GM12865 (cell line): ENCODE measurements at places on chromosomes 6 and 20.
A peak's percentile ranks its signal among the peaks of the same experiment; 100 is the strongest.

GRCh38 chr6:24931296-24931695 lies 4.5 kb downstream of the RIPOR2 start:
- DNase-seq, result no peak

GRCh38 chr6:18263418-18264218 lies 712 bp downstream of the DEK start:
- peak; percentile 44 for DNase-seq

DNA sequence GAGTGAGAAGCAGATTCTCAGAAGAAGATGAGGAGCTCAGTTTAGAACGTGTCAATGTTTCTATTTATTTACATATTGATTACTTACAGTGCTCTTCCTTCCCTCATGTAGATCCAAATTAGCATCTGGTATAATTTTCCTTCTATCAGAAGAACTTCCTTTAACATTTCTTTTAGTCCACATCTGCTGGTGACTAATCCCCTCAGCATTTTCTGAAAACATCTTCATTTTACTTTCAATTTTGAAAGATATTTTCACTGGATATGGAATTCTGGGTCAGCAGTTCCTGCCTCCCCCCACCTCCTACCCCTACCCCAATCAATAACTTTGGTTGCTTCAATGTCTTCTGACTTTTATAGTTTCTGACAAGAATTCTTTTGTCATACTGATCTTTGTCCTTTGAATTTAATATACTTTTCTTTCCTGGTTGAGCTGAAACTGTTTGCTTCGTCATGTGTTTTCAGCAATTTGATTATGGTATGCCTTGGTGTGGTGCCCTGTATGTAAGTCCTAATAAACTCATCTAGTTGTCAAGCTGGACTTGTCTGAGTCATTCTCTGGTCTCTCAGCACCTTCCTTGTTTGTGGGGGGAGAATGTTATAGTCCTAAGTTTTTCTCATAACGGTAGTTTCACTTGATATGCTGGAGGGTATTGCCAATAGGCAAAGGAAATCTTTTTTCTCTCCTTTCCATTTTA lies 57.0 kb downstream of the SMPDL3A start:
- DNase-seq, result peak; percentile 18

GRCh38 chr20:59933849-59934585 lies 580 bp upstream of the SYCP2 start:
- DNase-seq, result peak; percentile 75

DNA sequence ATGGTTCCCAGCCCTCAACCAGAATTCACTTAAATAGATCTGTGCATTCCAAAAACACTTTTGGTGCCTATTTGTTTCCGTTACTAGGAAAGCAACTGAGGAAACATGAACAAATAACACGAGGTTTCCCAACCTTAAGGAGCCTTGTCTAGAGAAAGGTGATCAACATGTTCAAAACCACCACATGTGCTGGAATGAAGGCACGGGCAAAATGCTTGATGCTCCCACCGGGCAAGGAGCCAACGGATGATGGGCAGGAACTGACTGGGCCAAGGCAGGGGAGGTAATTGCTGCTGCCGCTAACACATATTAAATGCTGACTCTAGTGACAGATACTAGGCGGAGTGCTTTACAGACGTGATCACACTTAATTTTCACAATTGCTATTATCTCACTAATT lies 2.5 kb downstream of the MYLK4 start:
- no peak for DNase-seq

DNA sequence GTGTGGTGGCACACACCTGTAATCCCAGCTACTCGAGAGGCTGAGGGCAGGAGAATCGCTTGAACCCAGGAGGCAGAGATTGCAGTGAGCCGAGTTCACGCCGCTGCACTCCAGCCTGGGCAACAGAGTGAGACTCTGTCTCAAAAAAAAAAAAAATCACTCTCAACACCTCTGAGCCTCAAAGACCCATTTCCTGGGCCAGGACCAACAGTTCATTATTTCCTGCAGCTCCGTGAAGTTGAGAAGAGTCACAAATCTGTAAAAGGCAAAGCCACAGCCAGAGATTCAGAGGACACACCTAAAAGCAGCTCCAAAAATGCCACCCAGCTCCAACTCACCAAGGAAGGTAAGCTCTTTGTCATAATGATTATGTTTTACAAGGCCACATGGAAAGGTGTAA lies 15.2 kb upstream of the NOP56 start:
- no peak for DNase-seq

- DNase-seq, result peak; percentile 55
These were observed 39.2 kb downstream of the KCNK5 start for GRCh38 chr6:39189915-39190544.

- DNase-seq, result no peak
These were observed 12.8 kb downstream of the PLG start for GRCh38 chr6:160714731-160715316.

DNA sequence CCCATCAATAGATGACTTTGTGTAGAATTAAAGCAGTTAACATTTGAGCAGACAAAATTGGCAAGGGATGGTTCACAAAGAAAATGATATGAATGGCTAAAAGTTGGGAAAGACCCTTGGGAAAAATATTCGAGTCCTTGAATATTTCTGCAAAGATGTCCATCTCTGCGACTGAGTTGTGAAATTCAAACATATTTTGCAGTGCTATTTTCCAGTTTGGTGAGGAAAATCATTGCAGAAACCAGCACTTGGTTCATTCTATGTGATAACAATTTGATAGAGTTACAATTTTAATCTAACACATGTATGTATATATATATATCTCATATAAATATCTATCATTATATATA lies 6.1 kb upstream of the PRELID3B start:
- no peak for DNase-seq

DNA sequence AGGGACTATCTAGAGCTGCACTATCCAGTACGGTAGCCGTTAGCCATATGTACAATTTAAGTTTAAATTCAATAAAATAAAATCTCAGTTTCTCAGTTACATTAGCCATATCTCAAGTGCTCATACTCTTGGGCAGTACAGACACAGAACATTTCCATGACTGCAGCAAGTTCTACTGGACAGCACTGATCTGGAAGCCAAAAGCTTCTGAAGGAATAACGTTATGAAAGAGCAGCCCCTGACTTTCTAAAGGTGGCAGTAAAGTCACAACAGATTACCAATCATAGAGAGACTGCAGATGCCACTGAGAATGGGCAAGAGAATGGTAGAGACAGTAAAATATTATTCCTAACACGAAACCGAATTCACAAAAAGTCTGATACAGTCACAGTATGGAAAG lies 36.8 kb downstream of the NDRG3 start:
- DNase-seq, result no peak

DNA sequence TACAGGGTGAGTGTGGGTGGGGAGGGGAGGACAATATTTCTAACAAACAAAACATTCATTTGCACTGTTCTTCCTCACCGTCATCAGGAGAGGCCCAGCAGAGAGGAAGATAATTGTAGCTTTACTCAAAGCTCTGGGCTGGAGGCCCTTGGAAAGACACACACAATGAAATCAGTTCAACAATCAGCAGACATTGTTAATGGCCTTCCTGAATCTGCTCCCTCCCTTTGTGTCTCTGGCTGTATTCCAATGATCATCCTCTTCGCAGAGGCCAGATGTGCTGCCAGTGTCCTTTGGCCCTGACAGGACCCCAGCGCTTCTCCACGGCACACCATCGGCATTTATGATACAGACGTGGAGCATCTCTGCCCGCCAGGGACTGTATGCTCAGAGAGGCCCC lies 44.6 kb upstream of the LRFN2 start:
- no peak for DNase-seq

DNA sequence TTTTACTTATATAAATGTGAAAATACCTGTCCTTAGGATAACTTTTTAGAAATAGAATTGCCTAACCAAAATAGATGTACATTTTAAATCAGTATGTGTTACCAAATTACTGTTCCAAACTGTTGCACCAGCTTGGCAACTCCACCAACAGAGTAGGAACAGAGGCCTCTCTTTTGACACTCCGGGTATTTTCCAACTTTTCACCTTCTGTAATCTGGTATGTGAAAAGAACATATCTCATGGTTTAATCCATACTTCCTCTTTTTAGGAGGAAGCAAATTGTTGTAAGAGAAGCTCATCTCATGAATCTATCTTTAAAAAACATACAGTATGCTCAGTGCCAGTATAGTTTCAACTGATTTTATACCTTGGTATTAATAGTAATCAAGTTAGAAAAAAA lies 24.9 kb downstream of the RNF144B start:
- DNase-seq, result no peak

DNA sequence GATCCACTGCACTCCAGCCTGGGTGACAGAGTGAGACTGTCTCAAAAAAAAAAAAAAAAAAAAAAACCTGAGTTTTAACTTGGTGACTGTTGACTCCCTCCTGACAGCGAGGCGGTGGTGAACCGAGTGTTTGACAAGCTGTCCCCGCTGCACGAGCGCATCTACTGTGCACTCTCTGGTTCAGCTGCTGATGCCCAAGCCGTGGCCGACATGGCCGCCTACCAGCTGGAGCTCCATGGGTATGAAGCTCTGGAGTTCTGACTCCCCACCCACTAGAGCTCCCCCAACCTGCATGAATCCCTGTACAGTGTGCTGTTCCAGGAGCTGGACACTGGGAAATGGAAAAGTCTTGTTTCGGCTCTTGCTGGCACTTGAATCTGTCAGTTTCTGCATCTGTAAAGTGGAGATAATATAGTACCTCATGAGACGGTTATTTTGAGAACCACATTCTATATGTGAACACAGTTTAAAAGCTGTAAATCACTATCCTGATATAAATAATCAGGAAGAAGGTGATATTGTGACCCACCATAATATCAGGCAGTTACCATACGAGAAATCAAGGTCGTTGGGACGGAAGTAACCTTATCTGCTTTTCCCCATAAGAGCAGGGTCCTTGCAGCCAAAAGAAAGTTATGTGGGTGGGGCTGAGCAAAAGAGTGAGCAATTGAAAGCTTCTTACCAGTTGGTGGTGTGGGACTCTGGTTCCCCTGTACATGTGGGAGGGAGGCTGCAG lies 3.3 kb downstream of the PSMB9 start:
- DNase-seq, result no peak

DNA sequence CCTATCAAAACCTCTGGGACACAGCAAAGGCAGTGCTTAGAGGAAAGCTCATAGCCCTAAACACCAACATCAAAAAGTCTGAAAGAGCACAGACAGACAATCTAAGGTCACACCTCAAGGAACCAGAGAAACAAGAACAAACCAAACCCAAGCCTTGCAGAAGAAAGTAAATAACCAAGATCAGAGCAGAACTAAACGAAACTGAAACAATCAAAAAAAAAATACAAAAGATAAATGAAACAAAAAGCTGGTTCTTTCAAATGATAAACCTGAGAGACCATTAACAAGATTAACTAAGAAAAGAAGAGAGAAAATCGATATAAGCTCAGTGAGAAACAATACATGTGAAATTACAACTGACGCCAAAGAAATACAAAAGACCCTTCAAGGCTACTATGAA lies 34.8 kb upstream of the RUNX2 start:
- DNase-seq, result peak; percentile 50

DNA sequence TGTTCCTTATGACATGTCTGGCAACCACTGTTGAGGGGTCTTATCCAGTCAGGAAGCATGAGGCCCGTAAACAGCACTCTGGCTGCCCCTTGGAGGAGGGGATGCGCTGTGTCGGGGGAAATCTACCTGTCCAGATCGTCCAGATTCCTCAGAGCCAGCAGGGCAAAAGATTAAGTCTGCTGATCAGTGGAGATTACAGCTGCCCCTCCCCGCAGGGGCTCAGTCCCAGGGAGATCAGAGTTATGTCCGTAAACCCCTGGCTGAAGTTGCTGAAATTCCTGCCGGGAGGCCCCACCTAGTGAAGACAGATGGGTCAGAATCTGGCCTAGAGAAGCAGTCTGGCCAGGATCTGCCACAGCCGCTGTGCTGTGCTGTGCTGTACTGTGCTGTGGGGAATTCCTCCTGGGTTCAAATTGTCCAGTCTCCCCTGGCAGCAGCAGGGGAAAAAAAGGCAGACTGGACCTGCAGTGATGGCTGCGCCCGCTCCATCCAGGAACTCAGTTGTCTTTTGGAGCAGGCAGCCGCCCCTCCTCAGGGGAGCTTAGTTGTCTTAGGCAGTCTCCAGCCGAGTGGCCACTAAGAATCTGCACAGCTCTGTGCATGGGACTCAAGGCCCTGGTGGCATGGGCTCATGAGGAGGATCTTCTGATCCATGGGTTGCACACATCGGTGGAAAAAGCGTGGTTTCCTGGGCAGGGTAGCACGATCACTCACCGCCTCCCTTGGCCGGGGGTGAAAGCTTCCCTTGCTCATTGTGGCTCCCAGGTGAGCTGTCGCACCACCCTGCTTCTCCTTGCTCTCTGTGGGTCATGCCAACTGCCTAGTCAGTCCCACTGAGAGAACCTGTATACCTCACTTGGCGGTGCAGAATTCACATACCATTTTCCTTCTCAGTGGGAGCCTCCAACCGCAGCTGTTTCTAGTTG lies 1368.8 kb upstream of the ADGRB3 start:
- DNase-seq, result no peak

GRCh38 chr6:7684076-7684475 lies 41.8 kb upstream of the BMP6 start:
- DNase-seq, result no peak

DNA sequence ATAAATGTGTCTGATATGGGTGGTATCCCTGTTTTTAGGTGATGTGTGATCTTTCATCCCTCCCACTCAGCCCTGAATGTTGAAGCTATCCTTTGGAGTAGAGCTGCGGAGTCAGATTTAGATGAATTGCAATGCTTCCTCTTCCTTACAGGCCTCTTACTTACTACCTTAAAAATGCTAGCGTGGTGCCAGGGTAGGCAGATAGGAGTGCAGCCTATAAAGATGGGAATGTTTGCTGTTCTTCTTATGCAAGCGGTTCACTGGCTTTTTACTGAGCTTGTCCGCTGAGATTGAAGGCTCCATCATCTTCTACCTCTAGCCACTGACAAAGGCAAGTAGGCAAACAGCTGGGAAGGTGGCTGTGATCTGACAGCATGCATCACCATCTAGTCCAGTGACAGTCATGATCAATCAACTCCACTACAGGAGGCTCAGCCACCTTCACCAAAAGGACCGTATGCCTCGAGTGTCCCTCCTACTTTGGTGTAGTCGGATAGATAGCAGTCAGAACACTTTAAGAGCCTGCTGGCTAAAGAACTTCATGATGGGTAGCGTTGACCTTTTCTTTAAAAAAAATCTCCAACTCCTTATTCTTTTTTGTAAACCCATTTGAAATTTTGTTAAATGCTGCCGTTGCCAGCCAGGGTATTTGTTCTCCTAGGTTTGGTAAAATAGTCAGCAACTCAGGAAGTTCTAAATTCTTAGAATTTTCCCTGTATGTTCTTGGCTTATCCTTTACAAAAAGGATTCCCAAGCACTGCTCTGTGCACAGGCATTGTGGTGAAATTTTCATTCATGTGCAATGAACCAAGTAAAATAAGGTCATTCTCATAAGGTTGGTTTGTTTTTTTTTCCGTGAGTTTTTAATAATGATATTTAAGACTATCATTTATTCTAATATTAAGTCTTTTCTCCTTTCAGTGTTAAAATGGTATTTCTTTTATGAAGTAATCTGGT lies 169.6 kb downstream of the MTHFD1L start:
- DNase-seq, result no peak

DNA sequence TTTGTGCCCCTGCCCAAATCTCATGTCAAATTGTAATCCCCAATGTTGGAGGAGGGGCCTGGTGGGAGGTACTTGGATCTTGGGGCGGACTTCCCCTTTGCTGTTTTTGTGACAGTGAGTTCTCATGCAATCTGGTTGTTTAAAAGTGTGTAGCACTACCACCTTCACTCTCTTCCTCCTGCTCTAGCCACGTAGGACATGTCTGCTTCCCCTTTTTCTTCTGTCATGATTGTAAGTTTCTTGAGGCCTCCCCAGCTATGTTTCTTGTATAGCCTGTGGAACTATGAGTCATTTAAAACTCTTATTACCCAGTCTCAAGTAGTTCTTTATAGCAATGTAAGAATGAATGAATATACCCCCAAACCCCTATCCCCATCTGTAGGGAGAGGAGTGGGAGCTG lies 1013.7 kb upstream of the MAP3K7 start:
- DNase-seq, result no peak

- peak; percentile 74 for DNase-seq
These were observed 60.1 kb downstream of the GFOD1 start for GRCh38 chr6:13427316-13427715.
